ENCODE measurements at places on chromosomes 5 and 9.

DNA sequence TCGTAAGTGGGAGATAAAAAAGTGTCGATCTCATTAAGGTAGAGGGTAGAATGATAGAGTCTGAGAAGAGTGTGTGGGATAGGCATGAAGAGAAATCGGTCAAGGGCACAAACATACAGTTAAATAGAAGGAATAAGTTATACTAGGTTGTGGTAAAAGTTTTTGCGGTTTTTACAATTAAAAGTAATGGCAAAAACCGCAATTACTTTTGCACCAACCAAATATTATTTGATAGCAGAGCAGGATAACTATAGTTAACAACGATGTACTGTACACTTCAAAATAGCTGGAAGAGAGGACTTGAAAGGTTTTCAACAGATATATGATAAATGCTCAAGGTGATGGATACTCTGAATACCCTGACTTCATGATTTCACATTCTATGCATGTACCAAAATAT, 135.8 kb upstream of the CDH12 start:
- DNase-seq: no peak

- DNase-seq: no peak
These were observed 30.8 kb upstream of the SLC12A2 start for GRCh38 chr5:128052780-128053179.

DNA sequence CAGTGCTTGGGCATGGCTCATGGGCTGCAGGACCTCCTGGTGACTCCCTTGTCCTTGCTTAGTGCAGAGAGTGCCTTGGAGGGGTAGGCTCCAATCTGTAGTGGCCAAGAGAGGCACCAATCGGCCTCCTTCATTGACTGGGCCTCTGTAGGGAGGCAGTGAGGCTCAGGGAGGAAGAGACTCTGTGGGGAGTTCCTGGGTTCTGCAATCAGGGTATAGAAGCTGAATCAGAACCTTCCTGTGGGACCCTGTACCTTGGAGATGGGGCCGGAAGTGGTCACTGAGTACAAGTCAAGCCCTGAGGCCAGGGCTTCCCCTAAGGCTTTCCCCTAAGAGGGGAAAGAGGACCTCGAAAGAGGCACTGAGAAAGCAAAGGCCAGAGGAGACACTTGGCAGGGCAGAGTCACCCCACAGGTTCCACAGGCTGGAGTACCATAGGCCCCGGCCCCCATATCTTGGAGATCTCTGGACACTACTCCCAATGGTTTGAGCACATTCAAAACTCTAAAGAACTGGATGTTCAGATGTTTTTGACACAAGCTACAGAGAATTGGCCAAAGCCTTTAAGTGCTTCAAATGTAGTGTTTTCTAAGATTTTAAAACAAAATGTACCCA, 190.5 kb downstream of the HSPA4 start:
- no peak for DNase-seq

DNA sequence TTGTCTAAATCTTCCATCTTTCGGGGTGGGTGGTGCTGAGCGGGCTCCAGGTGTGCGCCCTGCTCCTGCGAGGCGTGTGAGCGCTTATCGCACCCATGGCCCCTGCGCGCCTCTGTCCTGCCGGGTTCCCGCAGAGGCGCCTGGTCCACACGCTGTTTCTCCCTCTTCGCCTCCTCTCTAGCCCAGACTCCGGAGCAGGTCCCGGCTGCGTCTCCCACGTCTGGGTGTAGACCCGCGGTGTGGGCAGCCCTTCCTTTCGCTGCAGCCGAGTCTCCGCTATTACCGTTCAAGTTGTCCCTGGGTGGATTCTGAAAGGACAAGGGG, 40.5 kb upstream of the PLEKHG4B start:
- DNase-seq: no peak

DNA sequence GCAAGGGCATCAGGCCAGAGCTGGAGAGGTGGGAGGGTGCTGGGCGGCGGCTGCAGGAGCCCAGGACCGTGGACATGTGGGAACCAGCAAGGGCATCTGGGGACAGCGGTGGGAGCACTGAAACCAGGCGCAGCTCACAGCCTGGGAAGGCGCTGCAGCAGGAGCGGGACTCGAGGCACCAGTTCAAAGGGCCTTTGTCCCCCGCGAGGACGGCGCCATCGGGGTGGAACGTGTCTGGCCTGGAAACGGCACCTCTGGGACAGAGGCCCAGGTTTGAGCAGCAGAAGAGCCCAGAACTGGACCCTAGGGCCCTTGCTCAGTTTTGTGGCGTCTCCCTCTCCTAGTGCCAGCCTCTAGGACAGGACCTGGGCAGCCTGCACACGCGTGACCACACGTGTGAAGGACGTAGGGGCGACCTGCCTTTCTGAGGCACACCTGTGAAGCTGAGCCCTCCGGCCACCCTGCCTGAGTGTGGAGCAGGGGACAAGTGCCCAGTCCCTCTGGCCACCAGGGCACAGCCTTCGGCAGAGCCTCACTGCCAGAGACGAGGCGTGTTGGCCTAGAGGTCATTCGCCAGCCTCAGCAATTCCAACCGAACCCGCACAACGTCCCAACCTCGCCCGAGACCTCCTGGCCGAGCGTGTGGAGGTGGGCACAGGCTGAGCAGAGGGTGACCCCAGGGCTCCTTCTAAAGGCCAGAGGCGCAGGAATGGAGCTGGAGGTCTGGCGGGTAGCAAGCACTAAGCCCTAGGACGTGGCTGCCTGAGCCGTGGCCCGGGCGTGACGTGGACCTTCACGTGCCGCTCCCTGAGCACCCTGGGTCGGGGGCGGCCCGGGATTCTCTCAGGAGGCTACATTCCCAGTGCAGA, 2.2 kb upstream of the TMEM210 start:
- DNase-seq: no peak

- no peak for DNase-seq
These were observed 13.5 kb downstream of the TXNDC15 start for GRCh38 chr5:134887593-134888159.

DNA sequence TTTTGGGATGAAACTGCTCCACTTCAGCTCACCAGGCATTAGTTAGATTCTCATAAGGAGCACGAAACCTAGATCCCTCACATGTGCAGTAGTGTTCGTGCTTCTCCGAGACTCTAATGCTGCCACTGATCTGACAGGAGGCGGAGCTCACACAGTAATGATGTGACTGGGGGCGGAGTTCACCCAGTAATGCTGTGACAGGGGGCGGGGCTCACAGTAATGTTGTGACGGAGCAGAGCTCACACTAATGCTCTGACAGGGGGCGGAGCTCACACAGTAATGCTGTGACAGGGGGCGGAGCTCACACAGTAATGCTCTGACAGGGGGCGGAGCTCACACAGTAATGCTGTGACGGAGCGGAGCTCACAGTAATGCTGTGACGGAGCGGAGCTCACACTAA, 27.1 kb upstream of the LRRC14B start:
- DNase-seq: no peak

GRCh38 chr5:26864061-26864460, 174.3 kb downstream of the CDH9 start:
- DNase-seq: no peak

GRCh38 chr5:34719029-34719428, 62.9 kb downstream of the RAI14 start:
- no peak for DNase-seq

DNA sequence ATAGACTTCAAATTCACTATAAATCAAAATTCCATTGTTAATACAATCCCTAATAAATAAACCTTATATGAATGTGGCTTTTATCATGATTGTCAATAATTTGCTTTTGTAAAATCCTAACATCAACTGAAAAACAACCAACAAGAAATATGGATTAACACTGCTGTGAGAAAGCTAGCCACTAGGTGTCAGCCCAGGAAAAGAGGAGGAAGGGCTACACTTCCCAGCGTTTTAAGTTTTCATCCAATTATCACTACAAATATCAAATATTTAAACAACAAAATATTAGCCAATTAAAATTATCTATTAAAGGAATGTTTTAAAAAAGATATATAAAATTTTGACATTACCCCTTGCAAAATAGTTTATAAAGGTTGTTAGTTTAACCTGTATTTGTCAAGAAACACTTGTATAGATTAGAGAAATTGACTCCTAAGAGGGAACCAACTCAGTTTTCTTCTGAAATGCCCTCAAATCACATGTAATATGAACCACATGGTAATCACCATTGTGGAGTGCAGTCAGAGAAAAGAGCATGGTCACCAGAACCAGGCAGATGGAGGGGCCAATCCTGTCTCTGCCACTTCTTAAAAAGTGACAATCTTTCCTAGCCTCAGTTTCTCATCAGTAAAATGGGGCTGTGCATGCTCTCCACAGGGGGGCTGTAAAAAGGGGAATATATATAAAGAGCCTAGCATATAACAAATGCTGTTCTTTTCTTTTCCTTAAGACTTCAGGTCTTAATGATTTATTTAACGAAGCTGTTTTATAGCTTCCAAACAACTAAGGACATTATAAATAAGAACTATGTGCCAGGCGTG, 188.2 kb downstream of the CRB2 start:
- peak; percentile 30 for DNase-seq

DNA sequence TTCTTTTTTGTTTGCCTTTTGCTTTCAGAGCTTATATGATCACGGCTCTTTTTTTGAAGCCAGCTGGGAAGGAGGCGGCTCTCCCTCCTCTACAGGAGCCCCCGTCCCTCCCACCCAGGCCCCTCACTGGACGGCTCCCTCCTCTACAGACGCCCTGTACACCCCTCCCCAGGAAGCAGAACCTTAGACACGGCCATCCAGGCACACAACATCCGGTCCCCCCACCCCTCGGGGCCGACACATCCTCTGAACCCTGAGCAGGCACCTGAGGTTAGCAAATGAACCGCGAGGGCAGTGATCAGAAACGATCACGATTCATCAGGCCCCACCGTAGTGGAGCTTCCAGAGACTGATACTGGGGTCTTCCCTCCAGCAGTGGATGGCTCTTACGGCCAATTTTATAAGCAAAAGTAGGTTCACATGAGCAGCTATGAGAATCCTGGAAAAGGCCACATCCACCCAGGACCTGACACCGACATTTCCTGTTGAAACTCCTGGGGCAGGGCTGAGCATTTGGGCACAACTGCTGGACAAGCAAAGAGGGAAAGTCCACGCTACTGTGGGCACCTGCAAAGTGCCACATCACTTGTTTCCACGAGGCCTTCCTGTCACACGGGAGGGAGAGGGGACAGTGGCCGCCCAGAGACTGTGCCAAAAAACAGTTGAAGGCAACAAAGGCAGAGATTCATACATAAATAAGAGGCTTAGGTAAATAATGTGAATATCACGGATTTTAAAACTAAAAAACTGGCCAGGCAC, 78.9 kb downstream of the SEMA4D start:
- no peak for DNase-seq

DNA sequence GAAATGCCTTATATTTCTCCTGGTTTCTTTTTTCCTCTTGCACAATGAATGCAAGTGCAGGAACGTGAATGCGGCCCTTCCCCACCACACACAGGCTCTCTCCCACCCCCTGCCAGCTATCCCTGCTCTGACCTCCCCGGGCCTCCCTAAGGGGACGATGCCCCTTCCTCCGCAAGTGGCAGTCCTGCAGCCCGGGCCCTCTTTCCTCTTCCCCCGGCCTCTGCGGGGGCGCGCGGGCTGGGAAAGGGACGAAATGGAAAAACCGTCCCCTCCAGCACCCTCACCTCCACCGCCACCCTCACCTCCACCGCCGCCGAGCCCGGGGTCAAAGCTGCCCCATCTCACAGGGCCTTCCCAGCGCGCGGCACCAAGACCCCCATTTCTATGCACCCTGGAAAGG, 44.7 kb downstream of the GAS1 start:
- DNase-seq: no peak

DNA sequence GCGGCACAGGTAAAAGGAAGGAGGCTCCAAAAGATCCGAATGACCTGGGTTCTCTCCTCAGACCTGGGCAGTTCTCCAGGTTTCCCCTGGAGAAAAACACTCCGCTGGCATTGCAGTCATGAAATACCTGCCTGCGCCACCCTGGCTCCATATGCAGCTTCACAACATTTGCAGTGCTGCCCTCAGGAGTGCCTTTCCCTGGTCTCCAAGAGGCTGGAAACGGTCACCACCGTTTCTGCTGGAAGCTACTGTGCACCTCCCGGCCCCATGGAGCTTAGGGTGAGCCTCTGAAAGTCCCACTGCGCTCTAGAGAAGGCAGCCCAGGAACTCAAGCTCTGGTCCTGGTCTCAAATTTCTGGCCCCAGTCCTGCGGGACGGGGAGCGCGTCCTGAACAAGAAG, 670 bp downstream of the UGT3A1 start:
- DNase-seq: no peak

DNA sequence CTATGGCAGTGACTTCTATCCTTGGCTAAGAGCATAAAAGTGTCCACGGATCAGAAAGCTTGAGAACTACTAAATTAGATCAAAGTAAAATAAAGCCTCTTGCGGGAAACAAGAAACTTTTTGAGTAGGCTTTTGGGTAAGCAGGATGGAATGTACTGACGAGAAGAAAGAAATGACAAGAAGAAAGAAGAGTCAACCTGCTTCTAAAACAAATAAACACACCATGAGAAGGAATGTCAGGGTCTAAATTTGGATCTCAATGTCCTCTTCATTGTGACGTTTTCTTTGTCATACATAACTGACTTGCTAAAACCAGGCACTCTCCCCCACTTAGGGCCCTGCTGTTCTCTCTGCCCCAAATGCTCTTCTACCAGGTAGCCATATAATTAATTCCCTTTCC, 290.1 kb upstream of the PTGER4 start:
- DNase-seq: no peak

Measured in hindlimb muscle (tissue), 1 donor.